SK-N-SH treated with all-trans-retinoic acid at 6 μM for 48 hours (cell line): ENCODE measurements at places on chromosomes 4 and X.
A peak's percentile ranks its signal among the peaks of the same experiment; 100 is the strongest.

GRCh38 chr4:89653012-89653411, 183.9 kb downstream of the SNCA start:
- ATAC-seq, result no peak

GRCh38 chr4:141659539-141659938, 23.2 kb downstream of the IL15 start:
- peak; percentile 74 for ATAC-seq

DNA sequence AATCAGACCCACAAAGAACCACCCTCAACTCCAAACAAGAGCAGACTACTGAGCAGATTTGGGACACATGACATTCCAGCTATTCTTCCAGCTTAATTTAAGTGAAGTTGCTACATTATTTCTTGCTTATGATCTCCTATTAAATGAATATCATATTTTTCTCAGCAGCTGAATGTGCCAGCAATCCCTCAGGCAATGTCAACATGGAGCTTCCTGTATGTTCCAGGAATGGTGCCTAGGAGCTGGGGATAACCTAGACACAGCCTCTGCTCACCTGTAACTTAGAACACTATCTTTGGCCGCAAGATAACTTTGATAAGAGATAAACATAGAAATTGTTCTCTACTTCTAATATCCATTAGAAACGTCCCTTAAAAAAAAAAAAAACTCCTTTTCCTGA, 274.4 kb upstream of the RASGEF1B start:
- ATAC-seq, result no peak

DNA sequence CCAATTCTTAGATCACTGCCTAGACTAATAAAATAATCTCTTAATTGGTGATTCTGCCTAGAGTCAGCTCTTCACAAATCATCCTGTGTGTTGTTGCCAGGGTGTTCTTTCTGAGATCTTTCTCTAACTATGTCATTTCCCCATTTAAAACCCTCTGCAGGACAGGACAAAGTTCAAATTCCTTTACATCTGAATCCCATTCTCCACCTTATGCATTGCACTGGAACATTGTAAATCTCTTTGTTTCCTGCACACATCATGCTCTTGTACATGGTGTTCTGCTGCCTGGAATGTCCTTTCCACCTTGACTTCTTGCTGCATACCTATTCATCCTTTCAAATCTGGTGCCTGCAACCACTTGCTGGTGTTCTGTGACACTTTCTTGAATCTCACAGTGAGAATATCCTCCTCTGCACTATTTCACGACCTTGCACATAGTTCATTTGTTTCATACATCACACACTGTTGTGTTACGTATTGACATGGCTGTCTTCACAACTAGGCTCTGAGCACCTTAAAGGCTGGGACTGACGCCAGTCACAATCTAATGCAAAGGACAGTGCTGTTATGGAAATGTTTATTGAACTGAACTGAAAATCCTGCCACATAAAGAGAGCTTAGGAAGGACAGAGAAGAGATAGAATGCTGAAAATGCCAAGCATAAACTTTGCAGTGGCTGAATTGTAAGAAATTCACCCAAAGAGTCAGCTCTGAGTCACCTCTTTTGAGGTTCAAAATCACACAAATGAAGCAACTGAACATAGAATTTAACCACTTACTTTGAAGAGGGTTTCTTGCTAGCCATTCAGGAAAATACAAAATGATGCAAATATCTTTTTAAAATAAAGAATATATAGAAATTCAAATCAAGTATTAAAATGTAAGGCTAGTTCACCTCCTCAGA, 26.4 kb upstream of the SMIM14 start:
- peak; percentile 69 for ATAC-seq

DNA sequence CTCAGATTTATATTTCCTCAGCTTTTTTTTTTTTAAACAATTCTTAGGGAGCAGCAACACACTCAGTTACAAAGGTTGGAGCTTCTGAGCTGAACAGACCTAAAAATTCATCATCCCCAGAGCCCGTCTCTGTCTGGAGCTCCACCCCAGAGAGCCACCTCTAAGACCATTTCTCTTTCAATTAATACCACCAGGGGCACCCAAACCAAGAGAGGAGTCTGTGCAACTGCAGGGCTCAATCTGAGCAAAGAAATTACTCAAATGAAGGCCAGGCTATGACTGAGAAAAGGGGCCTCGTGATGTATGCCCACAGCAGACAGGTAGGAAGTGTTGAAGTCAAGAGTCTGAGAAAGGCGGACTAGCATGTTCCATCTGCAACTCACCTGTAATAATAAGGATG, 95.5 kb downstream of the C4orf51 start:
- ATAC-seq, result no peak
